ENCODE measurements at places on chromosomes 13 and 19. TPM values are rescaled to one million over a fixed set of nuclear protein-coding genes. Genes with fewer than 3 reads are reported as not detected.

The SERP2 gene
- not detected for total RNA-seq

The ZNF729 gene
- total RNA-seq, result not detected

The BEST2 gene
- total RNA-seq, result not detected

The KBTBD7 gene
- 4.6 TPM for total RNA-seq

The C19orf67 gene
- not detected for total RNA-seq

The PSG11 gene
- total RNA-seq, result not detected

The WDR83 gene
- total RNA-seq, result 4.9 TPM

The URAD gene
- total RNA-seq, result not detected

The GJB2 gene
- total RNA-seq, result not detected

The CEACAM8 gene
- total RNA-seq, result not detected

The IGFL3 gene
- not detected for total RNA-seq

The LRP3 gene
- total RNA-seq, result 4.9 TPM

Data from vein endothelial cell (primary cell).